Amygdala (tissue), 56 donors: ENCODE measurements at places on chromosomes 13 and 19.

- DNase-seq = no peak
Observed at GRCh38 chr19:5046339-5047039, 77.6 kb downstream of the KDM4B start.

DNA sequence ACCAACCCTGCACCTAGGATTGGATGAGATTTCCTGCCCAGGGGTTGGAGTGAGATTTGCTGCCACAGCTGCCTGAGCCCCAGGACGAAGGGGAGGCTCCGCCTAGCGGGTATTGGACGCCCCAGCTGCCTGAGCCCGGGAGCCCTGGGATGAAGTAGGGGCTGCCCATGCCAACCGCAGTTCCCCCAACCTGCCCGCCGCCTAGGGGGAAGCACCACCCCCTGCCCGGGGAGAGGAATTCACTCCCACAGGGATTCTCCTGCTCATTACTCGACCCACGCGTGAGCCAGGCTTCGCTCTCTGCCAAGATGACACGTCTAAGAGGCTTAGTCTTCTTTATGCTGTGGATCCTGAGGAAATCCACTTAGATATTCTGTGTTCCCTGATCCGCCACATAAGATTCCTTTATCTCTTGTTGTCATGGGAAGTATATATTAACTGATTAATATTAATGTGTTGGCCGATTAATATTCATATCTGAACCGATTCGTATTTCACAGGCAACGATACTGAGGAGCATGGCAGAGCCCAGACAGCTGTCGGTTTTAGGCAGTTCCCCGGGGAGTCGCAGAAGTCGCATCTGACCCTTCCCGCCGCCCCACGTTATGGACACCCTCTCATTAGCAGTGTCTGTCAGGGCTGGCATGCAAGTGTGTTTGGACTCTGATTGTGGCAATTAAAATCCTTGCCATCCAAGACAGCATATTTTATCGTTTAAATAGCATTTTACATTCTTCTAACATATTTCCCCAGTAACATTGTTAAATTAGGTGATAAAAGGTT lies 44.5 kb upstream of the KCTD15 start:
- DNase-seq = no peak

GRCh38 chr13:72218966-72219365 lies 352.0 kb upstream of the DACH1 start:
- DNase-seq = no peak

DNA sequence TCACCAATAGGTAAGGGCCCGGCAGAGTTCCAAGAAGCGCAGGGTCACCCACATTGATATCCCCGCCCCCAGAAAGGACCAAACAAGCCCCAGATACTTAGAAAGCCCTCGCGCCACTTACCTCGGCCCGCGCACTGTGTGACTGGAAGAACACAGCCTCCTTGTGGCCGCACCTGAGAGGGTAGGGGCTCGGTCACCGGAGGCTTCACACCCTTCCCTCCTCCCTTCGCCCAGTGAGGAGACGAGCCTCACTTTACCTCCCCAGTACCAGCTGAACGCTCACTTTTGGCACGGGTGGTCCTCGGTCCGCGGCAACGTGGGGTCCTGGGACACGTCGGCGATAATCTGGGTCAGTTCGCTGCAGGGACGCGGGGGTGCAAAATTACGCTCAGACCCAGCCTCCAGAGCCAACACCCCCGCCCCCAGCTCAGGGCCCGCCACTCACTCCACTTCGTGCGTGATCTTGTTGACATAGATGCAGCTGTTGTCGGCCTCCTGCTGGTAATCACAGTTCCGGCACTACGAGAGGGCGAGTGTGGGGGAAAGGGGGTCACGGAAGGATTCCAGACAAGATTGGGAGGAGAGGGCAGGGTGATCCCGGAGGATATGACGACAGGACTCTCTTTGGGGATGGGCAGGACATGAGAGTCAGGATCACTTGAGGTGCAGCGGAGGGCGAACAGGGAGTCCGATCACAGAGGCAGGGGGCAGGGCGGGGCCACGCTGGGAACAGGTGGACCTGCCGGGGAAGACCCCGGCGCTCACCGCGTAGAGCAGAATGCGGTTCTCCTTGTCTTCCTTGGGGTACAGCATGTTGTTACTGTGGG lies 568 bp downstream of the POLR2I start:
- no peak for DNase-seq

GRCh38 chr13:28355822-28356371 lies 139.0 kb downstream of the FLT1 start:
- DNase-seq = no peak

GRCh38 chr13:30440910-30441703 lies 18.8 kb downstream of the UBE2L5 start:
- no peak for DNase-seq

DNA sequence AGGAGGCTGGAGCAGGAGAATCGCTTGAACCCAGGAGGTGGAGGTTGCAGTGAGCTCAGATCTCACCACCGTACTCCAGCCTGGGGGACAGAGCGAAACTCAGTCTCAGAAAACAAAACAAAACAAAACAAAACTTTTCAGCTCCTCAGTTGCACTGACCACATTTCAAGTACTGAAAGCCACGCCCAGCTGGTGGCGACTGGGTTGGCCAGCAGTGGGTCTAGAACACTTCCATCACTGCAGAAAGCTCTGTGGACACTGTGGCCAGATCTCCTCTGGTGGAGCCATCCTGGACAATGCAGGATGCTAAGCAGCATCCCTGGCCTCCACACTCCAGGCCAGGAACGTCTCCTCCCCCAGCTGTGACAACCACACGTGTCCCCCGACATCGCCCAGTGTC lies 21.1 kb downstream of the TLE2 start:
- no peak for DNase-seq

- peak; percentile 88 for DNase-seq
Observed at GRCh38 chr19:46471116-46471733, at the start of gene PNMA8A. Gene PNMA8A, minus strand, starts transcription at chr19:46471563. Its CDS starts 528 bp downstream, at chr19:46471035.

DNA sequence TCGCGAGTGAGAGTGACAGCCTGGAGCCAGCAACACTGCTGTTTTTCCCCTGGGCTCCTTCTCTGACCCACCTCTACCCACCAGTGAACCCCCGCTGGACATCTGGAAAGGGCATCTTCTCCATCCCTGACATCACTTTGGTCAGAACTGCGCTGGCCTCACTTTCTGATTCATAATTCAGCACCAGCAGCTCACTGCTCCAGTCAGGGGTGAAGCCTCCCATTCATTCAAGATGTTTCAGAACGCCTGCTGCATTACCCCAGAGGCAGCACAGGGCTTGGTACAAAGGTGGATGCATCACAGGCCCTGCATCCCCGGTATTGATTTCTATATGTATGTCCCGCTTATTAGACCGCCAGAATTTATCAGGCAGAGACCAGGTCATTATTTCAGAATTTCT lies 182.8 kb upstream of the TSHZ3 start:
- DNase-seq = no peak

DNA sequence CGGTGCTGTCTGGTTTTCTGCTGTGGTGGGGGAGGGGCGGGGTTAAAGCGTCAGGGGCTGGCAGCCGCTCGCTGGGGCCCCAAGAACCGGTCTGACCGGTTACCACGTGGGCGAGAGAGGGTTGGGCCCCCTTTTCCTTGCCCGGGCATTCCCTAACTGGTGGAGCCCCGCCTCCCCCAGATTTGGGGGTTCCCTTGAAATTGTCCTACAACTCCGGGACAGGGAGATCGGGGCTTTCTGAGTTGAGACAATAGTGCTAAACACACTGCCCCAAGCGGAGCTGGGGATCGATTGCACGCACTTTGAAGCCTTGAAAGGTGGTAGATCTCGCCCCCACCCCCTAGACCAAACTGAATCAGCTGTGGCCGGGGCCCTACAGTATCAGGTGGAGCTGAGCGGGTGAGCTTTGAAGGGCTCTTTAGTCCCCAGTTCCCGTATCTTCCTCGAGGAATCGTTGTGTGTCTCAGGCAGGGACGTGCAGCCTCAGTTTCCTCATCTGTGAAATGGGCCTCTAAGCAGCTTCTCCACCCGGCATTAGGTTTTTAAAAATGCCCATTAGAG lies 4.8 kb downstream of the IER2 start:
- no peak for DNase-seq

GRCh38 chr19:47417107-47417745 lies 2.1 kb downstream of the MEIS3 start:
- no peak for DNase-seq

GRCh38 chr13:24097064-24097463 lies 63.5 kb upstream of the SPATA13 start:
- DNase-seq = no peak

GRCh38 chr13:27549406-27549981 lies 70.8 kb downstream of the LNX2 start:
- DNase-seq = no peak

GRCh38 chr13:107675847-107676550 lies 539.3 kb downstream of the LIG4 start:
- no peak for DNase-seq

DNA sequence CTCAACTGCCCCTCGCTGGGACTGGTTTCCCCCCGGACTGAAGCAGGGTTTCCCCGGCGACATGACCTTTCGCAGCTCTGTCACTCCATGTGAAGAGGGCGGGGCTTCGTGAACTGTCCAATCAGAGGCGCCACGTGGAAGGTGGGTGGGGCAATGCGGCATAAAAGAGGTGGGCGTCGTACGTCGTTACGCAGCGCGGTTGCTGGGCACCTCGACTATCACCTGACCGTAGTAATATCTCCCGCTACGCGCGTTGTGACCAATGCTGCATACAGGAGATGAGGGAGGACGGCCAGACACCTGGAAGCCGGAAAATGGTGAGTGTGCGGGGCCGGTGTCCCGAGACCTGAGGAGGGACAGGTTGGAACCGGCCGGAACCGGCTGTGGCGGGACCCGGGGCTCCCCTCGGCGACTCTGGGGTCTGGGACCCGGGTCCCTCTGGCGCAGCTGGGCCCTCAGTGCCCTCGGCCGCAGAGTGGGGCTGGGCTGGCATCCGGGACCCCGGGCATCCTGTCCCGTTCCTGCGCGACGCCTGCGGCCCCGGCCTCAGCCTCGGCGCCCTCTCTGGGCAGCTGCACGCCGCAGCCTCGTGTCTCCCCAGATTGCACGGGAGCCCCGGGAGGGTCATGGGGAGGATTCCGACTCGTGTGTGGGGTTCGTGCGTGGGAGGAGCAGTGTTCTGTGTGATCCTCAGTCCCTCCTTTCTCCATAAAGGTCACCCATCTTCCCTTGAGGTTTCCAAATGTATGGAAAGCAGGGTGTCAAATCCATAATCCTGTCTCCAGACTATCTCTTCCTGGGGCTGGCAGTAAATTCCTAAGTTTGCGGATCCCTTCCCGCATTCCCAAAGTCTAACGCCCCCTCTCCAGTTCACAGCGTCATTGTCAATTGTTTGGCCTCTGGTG lies 32.2 kb downstream of the ZNF136 start:
- DNase-seq = peak; percentile 61

DNA sequence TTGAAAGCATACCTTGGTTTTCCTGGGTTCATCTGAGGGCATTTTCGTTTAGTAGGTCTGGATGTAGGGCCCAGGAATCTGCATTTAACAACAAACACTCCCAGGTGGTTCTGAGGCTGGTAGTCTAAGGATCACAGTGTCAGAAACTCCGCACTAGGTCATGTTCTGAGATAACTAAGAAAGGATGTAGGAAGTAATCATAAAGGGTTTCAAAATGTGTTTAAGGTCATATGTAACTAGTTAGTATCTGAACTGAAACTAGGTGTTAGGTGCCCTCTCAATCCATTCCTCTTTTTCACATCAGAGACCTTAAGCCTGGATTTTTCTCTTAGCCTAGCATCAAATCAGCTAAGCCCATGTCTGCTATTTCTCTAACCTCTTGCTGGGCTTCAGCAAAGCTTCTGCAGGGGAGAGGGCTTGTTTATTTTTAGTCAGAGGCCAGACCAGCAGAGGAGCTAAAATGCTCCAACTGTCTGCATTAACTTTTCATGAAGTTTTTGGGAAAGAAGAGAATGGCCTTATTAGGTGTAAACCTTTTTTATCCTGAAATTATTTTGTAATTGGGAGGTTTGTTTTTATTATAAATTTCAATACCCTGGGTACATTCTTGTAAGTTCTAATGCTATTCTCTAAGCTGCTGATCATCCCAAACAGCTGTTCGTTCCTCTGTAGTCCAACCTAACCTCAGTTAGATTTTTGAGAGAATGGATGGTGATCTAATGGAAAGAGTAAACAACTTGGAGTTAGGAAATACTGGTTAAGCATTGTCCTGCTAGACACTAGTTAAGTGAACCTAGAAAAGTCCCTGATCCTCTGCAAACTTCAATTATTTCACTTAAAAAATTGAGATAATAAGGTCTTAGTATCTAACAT lies 262.8 kb upstream of the RFC3 start:
- DNase-seq = no peak
